Large intestine (tissue), 12 donors: ENCODE measurements at places on chromosomes 7 and 10.

DNA sequence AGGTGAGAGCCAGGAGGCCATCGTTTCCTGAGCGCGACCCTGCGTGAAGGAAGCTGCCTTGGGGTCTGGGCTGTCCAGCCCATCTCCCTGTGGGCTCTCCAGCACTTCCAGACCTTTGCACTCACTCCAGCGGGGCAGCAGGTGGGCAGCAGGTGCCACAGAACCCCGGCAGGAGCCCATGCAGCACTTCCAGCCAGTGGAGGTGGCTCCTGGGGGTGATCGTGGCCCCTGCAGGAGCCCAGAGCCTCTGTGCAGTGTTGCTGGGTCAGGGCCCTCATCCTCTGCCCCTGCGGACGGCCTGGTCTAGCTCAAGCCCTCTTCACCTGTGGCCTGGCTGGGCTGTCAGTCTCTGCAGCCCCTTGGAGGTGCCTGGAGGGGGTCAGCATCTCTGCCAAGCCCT is 59.9 kb downstream of the PWWP2B start:
- DNase-seq, result no peak

DNA sequence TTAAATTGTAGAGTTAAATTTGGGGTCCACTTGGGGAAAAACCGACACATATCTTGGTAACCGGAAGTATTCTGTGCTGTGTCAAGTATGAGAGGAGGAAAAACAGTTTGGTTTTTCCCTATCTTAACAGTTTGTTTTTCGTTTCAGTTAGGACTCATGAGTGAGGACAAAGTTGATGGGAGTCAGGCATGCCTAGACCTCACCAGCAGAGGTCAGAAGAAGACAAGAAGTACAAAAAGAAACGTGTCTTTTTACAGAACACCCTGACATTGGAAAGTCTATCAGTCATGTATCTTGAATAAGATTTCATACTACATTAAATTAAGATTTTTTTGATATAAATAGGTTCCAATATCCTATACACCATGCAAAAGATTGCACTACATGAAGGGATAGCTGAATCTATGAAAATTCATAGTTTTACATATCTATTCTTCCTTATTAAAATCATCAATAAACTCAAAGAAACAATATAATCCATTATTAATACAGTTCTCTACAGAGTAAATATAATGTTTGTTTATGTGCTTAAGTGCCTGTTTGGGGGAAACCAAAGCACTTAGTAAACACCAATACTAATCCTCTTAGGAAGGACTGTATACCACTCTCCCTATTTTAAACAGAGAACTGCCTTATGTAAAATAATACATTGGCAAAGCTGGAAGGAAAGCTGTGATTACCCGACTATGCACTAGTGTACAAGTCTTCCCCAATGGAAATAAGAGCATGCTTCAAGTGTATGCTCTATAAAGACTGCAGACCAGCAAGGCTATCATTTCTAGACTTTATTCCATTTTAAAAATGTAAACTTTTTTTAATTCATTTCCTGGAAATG is 95.6 kb downstream of the USP6NL start:
- peak; percentile 65 for DNase-seq

DNA sequence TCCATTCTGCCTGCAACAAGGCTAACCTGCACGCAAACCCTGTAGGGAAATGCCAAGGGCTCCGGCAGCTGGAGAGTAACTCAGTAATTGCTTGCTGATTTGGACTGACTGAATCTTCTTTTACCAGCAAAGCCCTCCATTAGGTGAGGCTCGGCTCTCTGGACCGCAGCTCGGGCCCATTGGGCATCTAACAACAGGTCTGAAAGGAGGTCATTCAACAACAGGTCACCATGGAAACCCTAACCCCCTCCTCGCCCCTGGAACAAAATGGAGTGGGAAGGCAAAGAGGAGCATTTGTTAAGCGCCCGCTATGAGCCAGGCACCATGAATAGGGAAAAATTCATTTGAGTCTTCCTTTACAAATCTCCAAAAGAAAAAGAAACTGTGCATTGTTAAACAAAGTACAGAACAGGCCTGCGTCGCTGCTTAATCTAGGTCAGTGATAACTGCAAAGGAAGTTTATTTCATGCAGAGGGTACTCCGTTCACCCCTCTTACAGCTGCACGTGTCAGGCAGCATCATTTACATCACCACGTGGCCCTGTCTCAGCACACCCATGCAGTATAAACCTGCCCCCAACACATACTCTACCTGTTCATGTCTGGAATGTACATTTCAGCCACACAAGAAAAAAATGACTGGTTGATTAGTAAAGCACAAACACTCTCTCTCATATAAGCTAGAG is 248.8 kb upstream of the NEBL start:
- no peak for DNase-seq

GRCh38 chr10:50988792-50989191 is 85.5 kb upstream of the PRKG1 start:
- DNase-seq, result peak; percentile 19

- DNase-seq, result no peak
These were observed 421.4 kb upstream of the MGMT start for GRCh38 chr10:129045599-129045998.

DNA sequence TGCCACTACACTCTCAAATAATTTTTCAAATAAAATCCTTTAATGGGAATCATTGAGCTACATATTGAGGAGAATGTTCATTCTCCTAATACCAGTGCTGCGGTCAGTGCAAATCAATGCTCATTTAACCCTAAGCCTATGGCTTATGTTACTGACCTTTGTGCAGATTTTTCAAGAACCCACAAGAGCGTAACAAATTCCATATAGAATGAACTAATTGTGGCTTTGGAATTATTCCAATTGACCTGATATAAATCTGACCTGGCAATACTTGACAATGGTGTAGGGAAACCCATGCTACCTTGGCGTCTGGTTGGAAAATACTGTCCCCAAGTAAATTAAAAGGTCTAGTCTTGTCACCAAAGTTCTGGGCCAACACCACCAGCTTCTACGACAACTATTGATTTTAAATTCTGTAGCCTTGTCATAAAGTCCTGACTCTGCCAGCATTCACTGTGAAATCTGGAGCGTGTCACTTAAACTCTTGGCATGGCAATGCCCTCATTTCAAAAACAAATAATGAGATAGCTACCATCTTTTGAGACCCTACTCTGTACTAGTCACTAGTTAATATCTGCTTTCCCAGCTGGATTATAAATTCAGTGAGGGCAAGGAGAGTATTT is 320.9 kb downstream of the AHR start:
- DNase-seq, result no peak
